Activated T-helper 1 cell treated with anti-CD3 and anti-CD28 coated beads, Interleukin-12 subunit alpha, Interleukin-12 subunit beta, Interleukin-2, Interleukin-4 antibody, amounts not matched to agents 30 ng/mL and 10 ng/mL and 1 ng/mL, durations not matched to agents 14 hours and 24 hours and 36 hours (primary cell): ENCODE measurements at places on chromosomes 6 and 20.
A peak's percentile ranks its signal among the peaks of the same experiment; 100 is the strongest.

DNA sequence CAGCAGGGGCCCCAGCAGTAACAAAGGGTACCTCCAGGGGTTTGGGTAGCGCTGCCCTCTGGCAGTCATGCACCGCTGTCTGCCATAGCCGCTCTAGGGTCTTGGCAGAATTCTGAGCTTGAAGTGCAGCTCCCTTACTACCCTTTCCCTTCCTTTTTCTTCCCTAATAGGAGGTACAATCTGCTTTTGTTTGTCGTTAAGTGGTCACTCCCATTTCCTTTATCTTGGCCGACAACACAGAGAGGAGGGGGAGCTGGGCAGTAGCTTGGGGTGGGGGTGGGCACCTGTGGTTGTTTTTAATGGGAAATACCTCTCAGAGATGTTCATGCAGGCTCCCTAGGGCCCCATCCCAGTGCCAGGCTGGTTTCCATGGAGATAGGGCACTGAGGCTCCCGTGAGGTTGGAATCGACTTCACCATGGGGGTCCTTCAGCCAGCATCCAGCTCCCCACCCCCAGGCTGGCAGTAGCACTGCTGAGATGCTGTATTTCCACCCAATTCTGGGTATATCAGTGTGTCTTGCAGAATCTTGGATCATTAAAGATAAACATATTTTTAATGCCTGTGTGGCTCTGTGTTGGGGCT lies 18.6 kb downstream of the CCDC167 start:
- H3K27ac ChIP-seq, result peak overlapping the region; percentile 36
- H3K36me3 ChIP-seq, result peaks cover 21% of the 10 kb centered on the region
- H3K4me1 ChIP-seq, result no peaks in the 10 kb centered on the region

DNA sequence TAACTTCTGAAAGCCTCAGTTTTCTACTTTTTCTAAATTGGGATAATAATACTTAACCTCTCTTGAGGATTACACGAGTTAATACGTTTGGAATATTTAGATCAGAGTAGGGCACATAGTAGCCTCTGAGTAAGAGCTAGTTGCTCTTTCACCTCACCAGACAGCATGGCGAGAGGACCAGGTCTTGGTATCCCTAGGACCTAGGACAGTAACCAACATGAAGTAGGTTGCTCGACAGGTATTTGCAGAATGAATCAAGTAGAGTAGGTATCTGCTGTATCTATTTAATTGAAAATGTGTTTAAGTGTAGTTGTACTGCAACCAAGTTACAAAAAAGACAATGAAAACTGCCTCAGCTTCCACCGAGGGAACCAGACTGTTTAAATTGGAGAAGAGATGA lies 1.4 kb downstream of the CDC5L start:
- H3K36me3 ChIP-seq, result peaks cover 37% of the 10 kb centered on the region
- no peak for DNase-seq
- H3K27me3 ChIP-seq, result no peaks in the 10 kb centered on the region

- H3K36me3 ChIP-seq, result no peaks in the 10 kb centered on the region
- H3K4me3 ChIP-seq, result no peak overlapping the region
- H3K27me3 ChIP-seq, result peaks cover 31% of the 10 kb centered on the region
- DNase-seq, result no peak
Measured at GRCh38 chr6:32484614-32484998, 44.9 kb downstream of the HLA-DRA start.

DNA sequence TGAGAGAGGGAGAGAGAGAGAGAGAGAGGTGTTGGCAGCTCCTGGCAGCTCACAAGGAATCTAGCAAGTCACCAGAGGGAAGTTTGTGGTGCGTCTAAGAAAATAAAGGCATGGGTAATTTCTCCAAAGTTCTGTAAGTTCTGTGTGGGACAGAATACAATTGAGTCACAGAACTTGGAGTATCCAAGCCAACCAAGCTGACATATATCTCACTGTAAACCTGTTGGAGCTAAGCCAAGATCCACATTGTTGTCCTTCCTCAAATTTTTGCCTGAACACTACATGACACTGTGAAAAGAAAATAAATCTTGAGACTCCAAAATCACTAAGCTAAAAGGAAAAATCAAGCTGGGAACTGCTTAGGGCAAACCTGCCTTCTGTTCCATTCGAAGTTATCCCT lies 436.7 kb downstream of the MEI4 start:
- no peak for DNase-seq
- no peaks in the 10 kb centered on the region for H3K4me1 ChIP-seq
- H3K36me3 ChIP-seq, result no peaks in the 10 kb centered on the region
- no peak overlapping the region for H3K4me3 ChIP-seq
- no peaks in the 10 kb centered on the region for H3K27me3 ChIP-seq

- no peaks in the 10 kb centered on the region for H3K36me3 ChIP-seq
- no peak overlapping the region for H3K4me3 ChIP-seq
- no peak for DNase-seq
- no peaks in the 10 kb centered on the region for H3K4me1 ChIP-seq
- no peak overlapping the region for H3K27ac ChIP-seq
- no peaks in the 10 kb centered on the region for H3K27me3 ChIP-seq
Measured at GRCh38 chr6:162798546-162799266, 70.9 kb downstream of the PACRG start.

DNA sequence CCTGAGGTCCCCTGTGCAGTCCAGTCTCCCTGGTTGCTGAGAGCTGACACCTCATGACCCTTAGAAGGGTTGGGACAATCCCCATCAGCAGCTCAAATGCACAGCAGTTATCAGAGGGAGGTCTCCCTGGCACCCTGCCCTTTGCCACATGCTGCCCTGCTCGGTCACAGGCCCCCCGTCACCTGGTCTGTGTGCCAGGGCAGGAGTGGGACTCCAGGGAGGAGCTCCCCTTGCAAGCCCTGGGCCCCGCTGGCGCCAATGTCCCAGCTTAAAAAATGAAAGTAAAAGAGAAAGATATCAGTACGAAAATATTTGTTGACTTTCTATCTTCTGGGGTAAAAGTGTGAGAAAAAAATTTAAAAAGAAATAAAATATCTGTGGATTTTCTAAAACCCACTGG lies 68.1 kb upstream of the SLC22A16 start:
- H3K4me1 ChIP-seq, result peaks cover 20% of the 10 kb centered on the region
- H3K27me3 ChIP-seq, result peaks cover 19% of the 10 kb centered on the region
- peak overlapping the region; percentile 21 for H3K27ac ChIP-seq

GRCh38 chr20:9166153-9166780 lies 97.4 kb downstream of the PLCB4 start:
- no peak for DNase-seq
- H3K36me3 ChIP-seq, result no peaks in the 10 kb centered on the region
- no peak overlapping the region for H3K27ac ChIP-seq
- no peaks in the 10 kb centered on the region for H3K4me1 ChIP-seq
- H3K4me3 ChIP-seq, result no peak overlapping the region
- no peaks in the 10 kb centered on the region for H3K27me3 ChIP-seq

DNA sequence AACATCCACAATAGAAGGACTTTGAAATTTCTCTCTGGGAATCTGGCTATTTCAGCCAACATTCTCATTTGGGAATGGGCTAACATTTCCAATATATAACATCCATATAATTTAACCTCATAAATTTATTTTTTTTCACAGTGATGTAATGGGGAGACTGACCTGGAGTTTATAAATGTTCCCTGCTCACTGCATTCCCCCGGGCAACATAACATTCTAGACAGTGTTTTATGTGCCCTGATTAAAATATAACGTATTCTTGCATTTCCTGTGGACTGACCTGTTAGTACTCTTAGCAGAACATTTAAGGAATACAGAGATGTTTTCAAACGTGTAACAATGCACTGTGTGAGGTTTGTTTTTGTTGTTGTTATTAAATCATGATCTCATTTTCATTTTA lies 20.9 kb downstream of the TSHZ2 start:
- no peak for DNase-seq
- H3K27me3 ChIP-seq, result no peaks in the 10 kb centered on the region

- H3K27ac ChIP-seq, result peak overlapping the region; percentile 43
- H3K36me3 ChIP-seq, result no peaks in the 10 kb centered on the region
- H3K4me1 ChIP-seq, result no peaks in the 10 kb centered on the region
- DNase-seq, result no peak
- H3K4me3 ChIP-seq, result no peak overlapping the region
Measured at GRCh38 chr20:62584671-62585460, 57.4 kb upstream of the SLCO4A1 start.

- no peaks in the 10 kb centered on the region for H3K36me3 ChIP-seq
- H3K27me3 ChIP-seq, result peaks cover 11% of the 10 kb centered on the region
- H3K27ac ChIP-seq, result no peak overlapping the region
- DNase-seq, result peak; percentile 14
- H3K4me1 ChIP-seq, result peaks cover 14% of the 10 kb centered on the region
Measured at GRCh38 chr6:167079853-167080297, 43.0 kb upstream of the CCR6 start.
